Effector memory CD8-positive, alpha-beta T cell (primary cell): ENCODE measurements at places on chromosomes 5 and 9.

- no peak overlapping the region for H3K4me3 ChIP-seq
- peaks cover 12% of the 10 kb centered on the region for H3K4me1 ChIP-seq
- no peak overlapping the region for H3K27ac ChIP-seq
- H3K27me3 ChIP-seq, result no peaks in the 10 kb centered on the region
Measured at GRCh38 chr5:179065703-179066102, 5.5 kb downstream of the ZNF354C start.

GRCh38 chr9:108784998-108785397 lies 70.8 kb downstream of the ACTL7B start:
- DNase-seq, result no peak
- no peak overlapping the region for H3K27ac ChIP-seq
- H3K4me3 ChIP-seq, result no peak overlapping the region
- no peaks in the 10 kb centered on the region for H3K36me3 ChIP-seq
- peaks cover 19% of the 10 kb centered on the region for H3K27me3 ChIP-seq
- H3K4me1 ChIP-seq, result no peaks in the 10 kb centered on the region

GRCh38 chr5:94815313-94816039 lies 197.0 kb downstream of the SLF1 start:
- no peak overlapping the region for H3K27ac ChIP-seq
- no peaks in the 10 kb centered on the region for H3K27me3 ChIP-seq
- H3K36me3 ChIP-seq, result no peaks in the 10 kb centered on the region
- H3K4me1 ChIP-seq, result no peaks in the 10 kb centered on the region
- H3K4me3 ChIP-seq, result no peak overlapping the region

GRCh38 chr5:150454492-150455229 lies 5.1 kb upstream of the RPS14 start:
- H3K36me3 ChIP-seq, result peaks cover 11% of the 10 kb centered on the region
- H3K4me1 ChIP-seq, result peaks cover 11% of the 10 kb centered on the region
- H3K27me3 ChIP-seq, result no peaks in the 10 kb centered on the region
- H3K4me3 ChIP-seq, result no peak overlapping the region
- no peak overlapping the region for H3K27ac ChIP-seq

DNA sequence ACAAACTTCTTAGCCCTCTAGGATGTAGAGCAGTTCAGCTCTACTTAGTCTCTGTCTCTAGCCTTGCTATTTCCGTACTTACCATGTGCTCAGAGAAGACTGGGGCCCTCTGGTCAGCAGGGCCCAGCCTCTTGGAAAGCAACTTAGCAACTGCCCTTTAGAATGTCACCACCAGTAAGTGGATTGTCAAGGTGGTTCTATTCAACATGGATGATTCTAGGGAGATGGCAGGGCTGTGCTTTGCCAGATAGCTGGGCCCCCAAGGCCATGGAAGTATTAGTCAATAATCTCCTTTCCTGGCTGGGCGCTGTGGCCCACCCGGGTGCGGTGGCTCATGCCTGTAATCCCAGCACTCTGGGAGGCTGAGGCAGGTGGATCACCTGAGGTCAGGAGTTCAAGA lies 177.6 kb upstream of the MVB12B start:
- H3K4me3 ChIP-seq, result no peak overlapping the region
- H3K36me3 ChIP-seq, result no peaks in the 10 kb centered on the region
- no peak overlapping the region for H3K27ac ChIP-seq
- peaks cover 7% of the 10 kb centered on the region for H3K4me1 ChIP-seq
- no peak for DNase-seq

DNA sequence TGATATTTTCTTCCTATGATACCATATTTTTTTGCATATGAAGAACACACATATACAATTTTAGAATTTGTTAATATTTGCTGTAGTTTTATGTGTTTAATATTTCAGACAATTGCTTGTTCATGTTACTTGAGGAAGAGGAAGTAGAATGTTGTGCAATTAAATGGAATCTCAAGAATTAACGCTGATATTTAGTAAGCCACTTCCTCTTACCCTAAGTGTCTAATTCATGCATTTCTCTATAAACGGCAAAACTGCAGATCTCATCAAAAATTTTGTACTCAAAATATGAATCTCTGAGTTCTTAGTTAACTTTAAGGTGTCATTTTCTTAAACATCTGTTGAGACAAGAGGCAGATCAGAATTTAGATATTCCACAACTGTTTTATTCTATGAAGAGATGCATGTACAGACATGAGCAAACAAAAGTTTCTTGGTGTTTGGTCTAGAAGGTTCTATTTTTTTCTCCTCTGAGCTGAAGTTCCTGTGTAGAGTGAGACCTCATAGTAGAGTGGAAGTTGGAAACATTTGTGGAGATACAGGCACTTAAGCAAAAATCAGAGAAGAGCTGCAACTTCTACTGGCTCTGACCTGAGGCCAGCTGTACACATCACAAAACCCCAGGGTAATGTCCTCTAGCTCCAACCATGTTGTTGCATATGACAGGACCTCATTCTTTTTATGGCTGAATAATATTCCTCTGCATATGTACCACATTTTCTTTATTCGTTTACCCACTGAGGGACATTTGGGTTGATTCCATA lies 16.6 kb upstream of the TGFBI start:
- peaks cover 18% of the 10 kb centered on the region for H3K4me1 ChIP-seq
- no peak for DNase-seq
- no peak overlapping the region for H3K27ac ChIP-seq
- no peak overlapping the region for H3K4me3 ChIP-seq

GRCh38 chr5:14171621-14172020 lies 28.5 kb downstream of the TRIO start:
- H3K4me1 ChIP-seq, result peaks cover 4% of the 10 kb centered on the region
- no peak for DNase-seq
- H3K27ac ChIP-seq, result no peak overlapping the region
- no peak overlapping the region for H3K4me3 ChIP-seq

DNA sequence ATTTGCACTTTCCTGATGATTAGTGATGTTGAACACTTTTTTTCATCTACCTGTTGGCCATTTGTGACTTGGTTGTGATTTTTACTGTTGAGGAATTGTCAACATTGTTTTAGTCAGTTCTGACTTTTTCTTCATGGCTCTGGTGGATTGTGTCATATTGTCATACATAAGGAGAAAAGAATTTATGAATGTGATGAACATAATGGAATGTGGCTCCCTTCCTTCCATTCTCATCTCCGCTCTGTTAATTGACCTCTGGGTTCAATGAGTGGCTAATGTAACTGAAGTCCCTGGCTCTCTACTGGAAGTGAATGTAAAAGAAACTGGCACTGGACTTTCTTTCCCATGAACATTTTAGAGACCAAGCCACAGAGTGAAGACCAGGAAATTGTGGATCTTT lies 49.2 kb downstream of the KIAA1958 start:
- H3K4me3 ChIP-seq, result no peak overlapping the region
- H3K4me1 ChIP-seq, result no peaks in the 10 kb centered on the region
- H3K27me3 ChIP-seq, result peaks cover 5% of the 10 kb centered on the region
- no peak overlapping the region for H3K27ac ChIP-seq
- no peak for DNase-seq

GRCh38 chr5:55851675-55851979 lies 470 bp downstream of the IL31RA start:
- H3K27ac ChIP-seq, result no peak overlapping the region
- H3K4me1 ChIP-seq, result peaks cover 13% of the 10 kb centered on the region
- no peak for DNase-seq
- H3K36me3 ChIP-seq, result no peaks in the 10 kb centered on the region

DNA sequence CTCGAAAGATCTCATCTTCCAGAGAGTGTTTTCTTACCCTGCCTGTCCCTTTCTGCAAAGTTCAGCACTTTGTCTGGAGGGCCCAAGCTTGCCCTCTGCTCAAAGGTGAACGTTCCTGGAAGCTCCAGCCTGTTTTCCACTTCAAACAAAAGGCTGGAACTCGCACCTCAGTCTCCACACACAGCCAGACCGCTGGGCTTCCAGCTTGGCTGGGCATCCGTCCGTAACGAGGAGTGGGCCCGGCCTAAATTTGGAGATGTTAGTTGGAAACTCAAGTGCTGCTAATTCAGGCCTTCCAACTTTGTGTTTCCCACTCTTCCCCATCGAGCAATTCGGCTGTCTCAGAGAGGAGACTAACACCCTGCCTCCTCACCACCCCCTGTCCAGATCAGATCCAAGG lies 35.1 kb downstream of the FGF18 start:
- DNase-seq, result no peak
- no peak overlapping the region for H3K4me3 ChIP-seq
- H3K4me1 ChIP-seq, result peaks cover 3% of the 10 kb centered on the region
- no peak overlapping the region for H3K27ac ChIP-seq

DNA sequence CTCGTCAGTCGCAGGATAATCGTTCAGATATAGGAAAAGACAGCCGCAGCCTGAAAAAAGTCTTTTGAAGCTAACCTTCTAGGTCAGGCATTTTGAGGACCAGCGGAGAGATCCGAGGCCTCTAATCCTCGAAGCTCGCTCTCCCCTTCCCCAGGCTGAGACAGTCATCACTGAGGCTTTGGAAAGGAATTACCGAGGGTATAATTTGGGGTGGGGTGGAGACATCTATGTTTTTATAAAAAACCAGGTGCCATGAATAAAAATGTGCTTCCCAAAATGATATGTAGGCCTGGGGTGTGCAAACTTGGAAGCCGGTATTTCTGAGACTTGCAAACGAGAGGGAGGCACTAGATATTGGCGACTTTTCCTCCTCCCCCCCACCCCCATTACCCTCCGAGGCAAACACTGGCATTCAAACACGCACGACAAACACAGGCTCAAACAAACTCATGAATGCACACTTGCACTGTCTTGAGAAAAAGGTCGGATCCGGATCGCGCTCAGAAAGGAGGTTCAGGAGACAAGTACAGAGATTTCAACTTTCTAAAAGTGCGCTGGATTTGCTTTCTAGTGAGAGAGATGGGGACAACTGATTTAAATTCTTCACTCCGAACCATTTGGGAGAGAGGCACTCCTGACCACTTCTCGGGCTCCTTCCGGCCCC lies 935 bp upstream of the MSX2 start:
- peaks cover 2% of the 10 kb centered on the region for H3K4me1 ChIP-seq
- peak overlapping the region; percentile 68 for H3K4me3 ChIP-seq
- DNase-seq, result no peak

DNA sequence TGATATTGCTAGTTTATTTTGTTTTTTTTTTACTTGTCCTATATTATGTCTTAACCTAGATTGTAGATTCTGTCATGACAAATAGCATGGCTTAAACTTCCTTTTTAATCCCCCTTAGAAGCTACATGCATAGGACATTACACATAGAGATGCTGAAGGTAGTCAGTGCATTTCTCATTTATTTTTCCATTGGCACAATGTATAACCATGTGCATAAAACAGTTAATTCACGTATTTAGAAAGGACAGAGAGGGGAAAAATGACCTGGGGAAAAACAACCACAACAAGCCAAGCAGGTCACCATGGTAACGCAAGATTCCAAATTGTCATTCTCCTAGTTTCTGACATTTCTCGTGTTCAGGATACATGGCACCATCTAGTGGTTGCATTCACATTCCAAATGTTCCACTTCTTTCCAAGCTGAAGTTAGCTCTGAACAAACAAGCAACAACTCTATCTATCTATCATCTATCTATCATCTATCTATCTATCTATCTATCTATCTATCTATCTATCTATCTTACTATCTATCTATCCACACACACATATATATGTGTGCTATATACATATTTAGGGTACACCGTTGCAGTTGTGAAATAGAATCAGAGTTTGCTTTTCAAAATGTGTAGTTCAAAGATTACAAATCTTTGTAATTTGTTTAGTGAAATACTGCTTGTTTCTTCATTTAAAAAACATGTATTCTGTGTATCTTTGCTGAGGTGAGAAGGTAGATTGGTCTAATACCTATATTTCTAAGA lies 487.2 kb upstream of the ST8SIA4 start:
- no peak overlapping the region for H3K27ac ChIP-seq
- no peaks in the 10 kb centered on the region for H3K4me1 ChIP-seq
- H3K36me3 ChIP-seq, result no peaks in the 10 kb centered on the region
- H3K4me3 ChIP-seq, result no peak overlapping the region

GRCh38 chr9:89436963-89437625 lies 60.8 kb downstream of the SEMA4D start:
- H3K27me3 ChIP-seq, result no peaks in the 10 kb centered on the region
- peaks cover 33% of the 10 kb centered on the region for H3K36me3 ChIP-seq
- peak; percentile 71 for DNase-seq
- H3K4me1 ChIP-seq, result peaks cover 75% of the 10 kb centered on the region
- peak overlapping the region; percentile 66 for H3K4me3 ChIP-seq
